ENCODE measurements at places on chromosomes 2 and 18.

- no peak for DNase-seq
Observed at GRCh38 chr2:25025229-25026007, 16.5 kb upstream of the EFR3B start.

DNA sequence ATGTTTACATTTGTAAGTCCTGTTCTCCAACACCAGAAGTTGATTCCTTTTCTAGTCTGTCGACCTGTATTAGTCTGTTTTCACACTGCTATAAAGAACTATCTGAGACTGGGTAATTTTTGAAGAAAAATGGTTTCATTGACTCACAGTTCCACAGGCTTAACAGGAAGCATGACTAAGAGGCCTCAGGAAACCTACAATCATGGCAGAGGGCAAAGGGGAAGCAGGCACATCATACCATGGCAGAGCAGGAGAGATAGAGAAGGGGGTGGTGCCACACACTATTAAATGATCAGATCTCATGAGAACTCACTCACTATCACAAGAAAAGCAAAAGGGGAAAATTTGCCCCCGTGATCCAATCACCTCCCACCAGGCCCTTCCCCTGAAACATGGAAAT is 112.8 kb upstream of the MAP3K20 start:
- no peak for DNase-seq

DNA sequence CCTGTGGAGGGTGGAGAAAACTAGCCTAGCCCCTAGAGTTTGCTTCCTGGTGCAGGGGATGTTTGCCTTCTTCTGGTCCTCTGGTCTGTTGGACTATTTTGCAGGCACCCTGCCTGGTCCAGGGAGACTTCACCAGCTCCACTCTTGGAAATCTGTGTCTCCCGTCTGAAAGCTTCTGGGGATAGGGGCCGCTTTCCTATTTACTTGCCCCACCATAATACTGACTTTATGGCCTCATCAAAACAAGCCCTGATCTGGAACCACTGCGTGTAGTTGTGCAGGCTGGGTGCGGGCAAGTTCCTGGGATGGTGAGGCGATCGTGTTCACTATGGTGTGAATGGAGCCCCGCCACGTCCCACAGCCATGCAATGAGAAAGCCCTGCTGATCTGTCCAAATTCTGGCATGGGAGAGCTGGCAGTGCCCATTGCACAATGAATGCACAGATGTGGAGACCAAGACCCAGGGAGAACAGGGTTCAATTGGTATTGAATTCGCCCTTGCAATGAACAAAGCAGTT is 74.3 kb downstream of the DDX1 start:
- no peak for DNase-seq

DNA sequence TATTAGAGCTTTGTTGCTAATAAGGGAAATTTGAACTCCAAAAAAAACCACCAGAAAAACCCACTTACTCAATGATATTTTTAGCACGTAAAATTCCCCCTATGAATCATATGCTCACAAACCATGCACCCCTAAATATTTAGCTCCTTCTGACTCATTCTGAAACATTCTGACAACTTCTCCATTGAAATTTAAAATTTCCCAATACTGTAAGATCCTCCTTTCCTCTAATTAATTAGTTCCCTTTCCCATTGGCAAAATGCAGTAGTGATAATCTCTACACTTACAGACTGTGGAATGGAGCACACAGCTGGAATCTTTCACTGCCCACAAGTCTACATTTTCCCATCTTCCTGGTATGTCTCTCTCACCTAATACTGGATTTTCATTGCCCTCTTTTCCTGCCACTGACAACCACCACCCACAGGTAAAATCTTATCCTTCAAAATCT is 215.8 kb upstream of the ACVR2A start:
- no peak for DNase-seq

- DNase-seq: no peak
Observed at GRCh38 chr2:13545320-13545719, 828.6 kb downstream of the TRIB2 start.

DNA sequence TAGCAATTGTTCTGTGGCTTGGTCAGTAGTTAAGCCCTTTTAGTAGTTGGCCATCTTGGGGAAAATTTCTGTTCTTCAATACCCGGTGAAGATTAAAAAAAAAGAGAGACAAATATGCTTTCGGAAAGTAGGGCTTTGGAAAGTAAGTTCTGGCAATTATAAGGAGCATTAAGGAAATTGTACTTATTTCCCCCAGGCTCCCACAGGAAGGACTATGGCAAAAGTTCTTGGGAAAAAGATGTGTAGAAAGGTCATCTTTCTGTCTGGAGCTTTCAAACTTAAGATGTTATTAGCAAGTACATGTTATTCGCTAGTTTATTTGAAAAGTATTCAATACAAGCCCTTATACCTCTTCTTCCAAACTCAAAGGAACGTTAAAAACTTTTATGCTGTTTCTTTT is 144.5 kb downstream of the MTX2 start:
- no peak for DNase-seq

DNA sequence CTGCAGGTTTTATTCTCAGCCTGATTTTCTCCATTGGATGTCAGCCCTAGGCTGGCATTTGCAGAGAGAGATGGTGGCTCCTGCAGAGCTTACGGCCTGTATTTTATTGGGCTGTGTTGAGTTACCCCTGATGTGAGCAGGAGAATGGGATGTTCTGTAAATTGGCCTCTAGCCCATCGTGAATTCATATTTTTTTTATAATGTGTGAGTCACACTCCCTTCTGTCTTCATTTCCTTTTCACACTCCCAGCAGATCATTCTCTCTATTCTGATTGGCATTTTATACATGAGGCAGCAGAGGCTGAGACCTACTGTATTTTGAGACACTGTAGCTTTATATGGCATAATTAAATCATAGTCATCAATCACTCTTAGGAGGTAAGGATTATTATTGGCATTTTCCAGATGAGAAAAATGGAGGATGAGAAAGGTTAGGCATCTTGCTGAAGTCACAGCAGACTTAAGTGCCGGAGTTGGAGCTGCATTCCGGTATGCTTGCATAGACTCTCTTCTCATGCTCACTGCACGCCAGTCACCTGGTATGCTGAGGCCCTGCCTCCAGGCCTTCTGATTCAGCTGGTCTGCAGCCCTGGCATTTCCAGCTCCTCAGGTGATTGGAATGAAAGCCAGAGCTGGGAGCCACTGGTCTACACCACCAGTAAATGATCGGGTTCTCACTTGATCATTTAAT is 142.4 kb downstream of the NEDD4L start:
- DNase-seq: no peak

DNA sequence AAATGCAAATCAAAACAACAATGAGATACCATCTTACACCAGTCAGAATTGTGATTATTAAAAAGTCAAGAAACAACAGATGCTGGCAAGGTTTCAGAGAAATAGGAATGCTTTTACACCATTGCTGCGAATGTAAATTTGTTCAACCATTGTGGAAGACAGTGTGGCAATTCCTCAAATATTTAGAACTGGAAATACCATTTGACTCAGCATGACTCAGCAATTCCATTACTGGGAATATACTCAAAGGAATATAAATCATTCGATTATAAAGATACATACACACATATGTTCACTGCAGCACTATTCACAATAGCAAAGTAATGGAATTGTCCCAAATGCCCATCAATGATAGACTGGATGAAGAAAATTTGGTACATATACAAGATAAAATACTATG is 516.7 kb downstream of the ERBB4 start:
- DNase-seq: no peak

GRCh38 chr2:112941753-112942653 is 31.0 kb downstream of the IL37 start:
- peak; percentile 82 for DNase-seq

- DNase-seq: no peak
Observed at GRCh38 chr2:75007819-75008218, 49.4 kb downstream of the POLE4 start.

DNA sequence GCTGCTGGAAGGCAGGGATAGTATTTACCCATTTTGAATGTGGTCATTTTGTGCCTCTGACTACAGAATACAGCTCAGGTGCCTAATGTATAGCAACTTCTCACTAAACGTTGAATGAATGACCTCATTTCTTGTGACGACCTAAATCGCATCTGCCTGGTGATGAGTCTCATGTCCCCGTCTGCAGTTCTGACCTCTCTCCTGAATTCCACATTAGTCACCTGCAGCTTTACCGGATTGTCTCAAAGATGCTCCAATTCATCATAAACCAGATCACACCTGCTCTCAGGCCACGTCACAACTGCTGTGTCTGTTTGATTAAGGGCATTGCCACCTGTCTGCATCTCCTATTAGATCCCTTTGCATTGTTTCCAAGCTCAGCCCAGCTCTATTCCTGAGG is 133.6 kb upstream of the MYT1L start:
- DNase-seq: no peak

- no peak for DNase-seq
Observed at GRCh38 chr2:109157563-109158105, 28.6 kb downstream of the SH3RF3 start.

GRCh38 chr2:100692906-100693305 is 127.0 kb upstream of the NPAS2 start:
- DNase-seq: no peak

- DNase-seq: no peak
Observed at GRCh38 chr2:18659915-18660314, 70.5 kb upstream of the NT5C1B start.

DNA sequence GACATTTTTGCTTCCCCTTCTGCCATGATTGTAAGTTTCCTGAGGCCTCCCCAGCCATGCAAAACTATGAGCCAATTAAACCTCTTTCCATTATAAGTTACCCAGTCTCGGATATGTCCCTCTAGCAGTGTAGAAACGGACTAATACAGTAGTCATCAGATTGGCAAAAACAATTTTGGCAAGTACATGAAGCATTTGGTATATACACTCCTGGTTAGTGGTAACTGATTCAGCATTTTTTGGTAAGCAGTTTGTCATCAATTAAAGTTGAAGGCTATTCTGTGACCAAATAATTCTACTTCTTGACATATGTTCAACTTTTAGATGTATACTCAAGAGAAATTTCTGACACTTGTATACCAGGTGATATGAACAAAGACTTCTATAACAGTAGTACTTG is 190.5 kb upstream of the STON1 start:
- DNase-seq: no peak

- no peak for DNase-seq
Observed at GRCh38 chr2:226446406-226447001, 353.1 kb downstream of the IRS1 start.

GRCh38 chr2:10520154-10520553 is 72.0 kb upstream of the ODC1 start:
- no peak for DNase-seq

GRCh38 chr18:59655676-59656075 is 41.5 kb downstream of the CCBE1 start:
- no peak for DNase-seq

DNA sequence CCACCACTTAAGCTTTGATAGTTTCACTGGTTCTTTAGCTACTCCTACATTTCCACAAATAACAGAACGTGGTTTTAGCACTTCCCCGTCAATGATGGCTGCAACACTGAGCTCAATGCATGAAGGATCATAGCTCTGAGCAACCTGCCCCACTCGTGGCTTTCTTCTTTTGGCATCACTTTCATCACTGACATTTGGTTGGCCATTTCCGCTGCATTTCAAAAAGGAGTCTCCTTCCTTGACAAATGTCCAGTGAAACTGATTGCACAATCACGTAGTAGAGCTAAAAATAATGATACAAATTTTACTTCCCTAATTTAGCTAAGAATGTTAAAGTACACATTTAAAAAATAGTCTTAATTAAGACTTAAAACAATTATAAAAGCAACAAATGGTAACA is 205.2 kb upstream of the HDAC4 start:
- DNase-seq: no peak

GRCh38 chr2:143254110-143254509 is 124.9 kb downstream of the ARHGAP15 start:
- no peak for DNase-seq

- no peak for DNase-seq
Observed at GRCh38 chr2:37820471-37820986, 104.6 kb upstream of the RMDN2 start.

- no peak for DNase-seq
Observed at GRCh38 chr2:190843890-190844699, 36.5 kb upstream of the GLS start.

DNA sequence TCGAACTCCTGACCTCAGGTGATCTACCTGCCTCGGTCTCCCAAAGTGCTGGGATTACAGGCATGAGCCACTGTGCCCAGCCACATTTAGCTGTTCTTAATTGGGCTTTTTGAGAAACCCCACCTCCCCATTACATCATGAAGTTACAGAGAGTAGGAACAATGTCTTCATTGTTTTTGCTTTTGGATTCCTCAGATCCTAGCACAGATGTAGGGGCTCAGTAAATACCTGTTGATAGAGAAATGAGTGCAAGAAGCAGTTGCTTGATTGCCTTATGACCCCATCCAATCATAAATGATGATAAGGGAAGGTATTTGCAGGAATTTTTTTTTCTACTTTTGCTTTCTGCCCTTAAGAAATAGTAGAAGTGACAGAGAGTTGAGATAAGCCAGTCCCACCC is 25.4 kb downstream of the GREB1L start:
- no peak for DNase-seq

GRCh38 chr2:12094134-12094533 is 347.7 kb downstream of the LPIN1 start:
- DNase-seq: no peak

DNA sequence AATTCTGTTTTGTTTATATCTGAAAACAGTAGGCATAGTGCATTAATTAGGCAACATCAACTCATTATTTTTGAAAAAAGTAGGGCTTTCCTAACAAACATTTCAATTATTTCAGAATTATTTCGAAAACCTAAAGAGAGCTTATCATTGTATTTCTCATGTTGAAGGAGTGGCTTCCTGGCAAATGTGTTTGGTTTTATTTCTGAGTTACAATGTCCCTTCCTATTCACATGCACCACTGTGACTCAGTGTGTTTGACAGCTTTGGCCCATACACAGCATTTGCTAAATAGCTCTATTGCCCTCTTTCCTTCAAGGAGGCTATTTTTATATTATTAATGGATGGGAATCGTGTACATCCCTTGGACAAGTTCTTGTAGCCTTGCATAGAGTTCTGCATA is 205.9 kb downstream of the PTGR3 start:
- no peak for DNase-seq

- no peak for DNase-seq
Observed at GRCh38 chr2:119311371-119311770, 55.3 kb downstream of the C2orf76 start.

- no peak for DNase-seq
Observed at GRCh38 chr2:76895469-76895868, 626.7 kb downstream of the LRRTM4 start.

- DNase-seq: no peak
Observed at GRCh38 chr2:239295377-239296019, 105.3 kb downstream of the HDAC4 start.
